Islet precursor cell (in vitro differentiated cells): ENCODE measurements at places on chromosomes 12 and 14.

DNA sequence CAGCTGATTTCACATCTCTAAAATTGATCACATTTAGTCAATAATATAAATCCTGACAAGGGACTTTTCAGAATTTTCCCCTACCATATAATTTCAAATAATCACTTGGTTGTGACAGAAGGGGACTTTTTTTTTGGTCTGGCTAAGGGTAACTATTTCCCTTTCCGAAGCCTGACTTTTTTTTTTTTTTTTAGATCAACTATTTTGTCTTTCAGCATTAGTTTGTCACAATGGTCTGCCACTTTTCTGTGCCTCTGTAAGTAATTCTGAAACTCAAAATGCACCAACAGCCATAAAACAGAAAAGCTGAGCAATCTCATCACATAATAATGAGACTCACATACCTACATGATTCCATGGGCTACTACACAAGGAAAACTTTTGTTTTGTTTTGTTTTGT is 266.4 kb downstream of the SSPN start:
- no peak for DNase-seq

GRCh38 chr14:56284641-56285040 is 166.4 kb downstream of the PELI2 start:
- DNase-seq: no peak

DNA sequence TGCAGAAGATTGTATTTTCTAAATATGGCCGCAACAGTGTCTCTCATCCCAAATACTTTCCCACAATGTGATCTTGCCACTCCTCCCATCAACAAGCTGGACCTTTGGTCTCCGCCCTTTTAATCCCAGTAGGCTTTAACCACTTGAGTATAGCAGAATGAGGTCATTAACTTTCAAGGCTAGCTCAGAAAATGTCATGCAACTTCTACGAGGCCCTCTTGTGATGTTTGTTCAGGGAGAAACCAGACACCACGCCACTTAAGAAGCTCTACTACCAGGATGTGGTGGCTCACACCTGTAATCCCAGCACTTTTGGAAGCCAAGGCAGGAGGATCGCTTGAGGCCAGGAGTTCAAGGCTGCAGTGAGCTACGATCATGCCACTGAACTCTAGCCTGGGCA is 20.1 kb upstream of the OR6J1 start:
- no peak for DNase-seq

DNA sequence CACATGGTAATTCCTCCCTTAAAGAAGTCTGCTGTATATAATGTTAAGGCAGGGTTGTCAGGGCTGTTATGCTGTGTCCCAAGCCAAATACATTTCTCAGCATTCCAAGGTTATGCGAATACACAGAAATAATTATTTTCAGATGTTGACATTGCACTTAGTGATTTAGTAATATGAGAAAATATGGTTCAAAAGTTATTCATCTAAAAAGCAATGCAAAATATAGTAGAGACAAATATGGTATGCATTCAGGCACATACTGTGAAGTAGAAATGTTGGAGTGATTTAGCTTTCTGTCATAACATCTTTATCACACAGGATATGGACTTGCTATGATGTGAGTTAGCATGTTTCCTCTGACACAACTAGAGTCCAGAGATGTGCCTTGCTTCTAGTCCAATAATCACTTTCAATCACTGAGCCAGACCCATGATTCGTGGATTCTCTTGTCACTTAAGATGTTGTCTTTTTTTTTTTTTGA is 70.0 kb downstream of the PDE3A start:
- no peak for DNase-seq

DNA sequence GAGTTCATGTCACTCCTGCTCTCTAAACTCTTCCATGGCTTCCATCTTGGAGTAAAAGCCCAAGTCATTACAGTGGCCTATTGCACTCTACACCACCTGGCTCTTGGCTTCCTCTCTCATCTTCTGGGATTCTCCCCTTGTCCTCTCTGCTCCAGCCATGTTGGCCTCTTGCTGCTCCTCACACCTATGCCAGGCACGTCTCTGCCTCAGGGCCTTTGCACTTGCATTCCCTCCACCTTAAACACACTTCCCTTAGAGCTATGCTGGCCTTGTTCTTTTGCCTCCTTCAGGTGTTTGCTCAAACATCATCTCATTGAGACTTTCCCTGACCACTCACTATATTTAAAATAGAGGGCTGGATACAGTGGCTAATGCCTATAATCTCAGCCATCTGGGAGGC is 23.3 kb upstream of the RPH3A start:
- DNase-seq: peak; percentile 35

- no peak for DNase-seq
Measured at GRCh38 chr14:56474419-56475022, 105.1 kb upstream of the TMEM260 start.

DNA sequence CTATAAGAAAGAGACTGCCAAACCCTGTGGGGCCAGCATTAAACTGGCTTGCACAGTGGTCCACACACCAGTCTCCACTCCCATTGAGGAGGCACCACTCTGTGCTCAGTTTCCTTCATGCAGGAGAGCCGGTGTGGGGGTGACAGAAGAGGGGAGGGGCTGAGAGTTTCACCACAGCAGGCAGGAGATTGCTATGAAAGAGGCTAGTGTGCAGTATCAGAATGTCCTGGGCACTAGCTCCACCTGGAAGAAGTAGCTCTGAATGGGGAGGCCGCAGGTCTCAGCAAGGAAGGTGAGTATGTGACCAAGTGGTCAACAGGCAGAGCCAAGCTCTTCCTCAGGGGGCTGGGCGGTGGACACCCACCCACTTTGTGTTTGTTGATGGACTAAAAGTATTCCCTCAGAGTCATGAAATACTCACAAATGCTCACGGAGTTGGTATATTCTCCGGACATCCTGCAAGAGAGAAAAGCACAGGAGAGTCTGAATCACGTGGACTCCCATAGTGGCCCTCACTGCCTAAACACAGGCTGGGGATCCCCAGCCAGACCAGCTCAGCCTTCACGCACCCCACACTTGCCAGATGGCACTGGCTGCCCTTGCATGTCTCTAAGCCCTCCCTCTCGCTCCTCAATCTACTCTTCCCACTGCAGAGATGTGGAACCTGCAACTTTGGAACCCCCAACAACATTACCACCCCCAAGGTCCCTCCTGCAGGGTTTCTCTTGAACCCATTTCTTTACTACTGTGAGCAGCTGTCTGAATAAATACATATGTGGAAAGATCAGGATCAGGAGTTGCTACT is 7.8 kb upstream of the KRT72 start:
- DNase-seq: peak; percentile 45

GRCh38 chr12:92439420-92439805 is 263.4 kb upstream of the PLEKHG7 start:
- DNase-seq: no peak

- no peak for DNase-seq
Measured at GRCh38 chr12:26768611-26769603, 64.1 kb downstream of the ITPR2 start.

GRCh38 chr12:21775133-21775820 is 771 bp upstream of the KCNJ8 start:
- no peak for DNase-seq

DNA sequence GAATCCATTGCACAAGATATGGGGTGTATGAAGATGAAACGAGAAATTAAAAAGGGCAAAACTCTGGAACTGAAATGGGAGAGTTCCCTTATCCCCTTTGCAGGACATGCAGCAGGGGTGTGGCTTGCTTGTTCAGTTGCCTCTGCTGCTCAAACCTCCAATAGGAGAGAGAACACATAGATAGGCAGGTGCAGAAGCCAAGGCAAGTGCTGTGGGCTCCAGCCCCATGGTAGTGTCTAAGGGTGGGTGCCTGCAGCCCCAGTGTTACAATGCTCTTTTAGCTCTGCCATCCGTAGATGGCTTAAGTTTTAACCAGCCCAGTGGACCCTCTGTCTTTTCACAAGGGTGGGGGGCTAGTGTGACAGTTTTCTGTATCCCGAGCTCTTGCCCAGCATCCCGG is 69.7 kb downstream of the CMAS start:
- no peak for DNase-seq

DNA sequence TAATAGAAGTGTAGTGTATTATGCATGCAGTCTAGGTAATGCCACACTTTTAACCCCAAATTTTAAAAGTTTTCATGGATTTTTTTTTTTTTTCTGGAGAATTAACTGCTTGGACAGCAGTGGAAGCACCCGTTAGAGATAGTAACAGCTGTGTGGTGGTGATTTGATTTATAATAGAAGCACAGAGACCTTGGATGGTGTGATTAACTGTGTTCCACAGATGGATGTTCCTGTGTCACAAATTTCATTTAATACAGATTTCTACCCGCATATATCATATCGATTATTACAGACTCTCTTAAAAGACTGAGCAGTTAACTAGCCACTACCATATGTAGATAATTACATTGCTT is 47.0 kb downstream of the IFT81 start:
- no peak for DNase-seq

GRCh38 chr14:72716476-72716875 is 177.4 kb downstream of the DPF3 start:
- DNase-seq: no peak

- peak; percentile 98 for DNase-seq
Measured at GRCh38 chr12:49088150-49088931, 6.3 kb downstream of the DHH start.

GRCh38 chr14:71721791-71722190 is 210.4 kb upstream of the RGS6 start:
- no peak for DNase-seq

DNA sequence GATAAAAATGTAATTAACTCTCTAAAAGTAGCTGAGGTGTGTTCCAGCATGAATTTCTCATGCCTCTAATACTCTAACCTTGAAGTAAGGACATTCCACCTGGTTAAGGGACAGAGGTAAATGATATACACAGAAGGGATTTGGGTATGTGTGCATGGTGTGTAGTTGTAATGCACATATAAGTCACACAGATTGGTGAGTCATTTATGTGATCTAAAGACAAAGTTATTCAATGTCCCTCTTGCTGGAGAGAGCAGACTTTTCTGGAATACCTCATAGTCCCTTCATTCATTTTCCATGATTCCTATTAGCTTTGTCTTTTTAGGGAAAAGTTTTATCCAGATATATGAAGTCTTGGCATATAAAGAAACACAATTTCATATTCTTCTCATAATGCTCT is 234.9 kb downstream of the SNAPC1 start:
- DNase-seq: no peak

- no peak for DNase-seq
Measured at GRCh38 chr12:14188744-14189143, 176.7 kb upstream of the ATF7IP start.

- no peak for DNase-seq
Measured at GRCh38 chr14:34966413-34966812, 16.4 kb upstream of the SRP54 start.

GRCh38 chr14:61041704-61042103 is 60.7 kb downstream of the SLC38A6 start:
- DNase-seq: no peak

DNA sequence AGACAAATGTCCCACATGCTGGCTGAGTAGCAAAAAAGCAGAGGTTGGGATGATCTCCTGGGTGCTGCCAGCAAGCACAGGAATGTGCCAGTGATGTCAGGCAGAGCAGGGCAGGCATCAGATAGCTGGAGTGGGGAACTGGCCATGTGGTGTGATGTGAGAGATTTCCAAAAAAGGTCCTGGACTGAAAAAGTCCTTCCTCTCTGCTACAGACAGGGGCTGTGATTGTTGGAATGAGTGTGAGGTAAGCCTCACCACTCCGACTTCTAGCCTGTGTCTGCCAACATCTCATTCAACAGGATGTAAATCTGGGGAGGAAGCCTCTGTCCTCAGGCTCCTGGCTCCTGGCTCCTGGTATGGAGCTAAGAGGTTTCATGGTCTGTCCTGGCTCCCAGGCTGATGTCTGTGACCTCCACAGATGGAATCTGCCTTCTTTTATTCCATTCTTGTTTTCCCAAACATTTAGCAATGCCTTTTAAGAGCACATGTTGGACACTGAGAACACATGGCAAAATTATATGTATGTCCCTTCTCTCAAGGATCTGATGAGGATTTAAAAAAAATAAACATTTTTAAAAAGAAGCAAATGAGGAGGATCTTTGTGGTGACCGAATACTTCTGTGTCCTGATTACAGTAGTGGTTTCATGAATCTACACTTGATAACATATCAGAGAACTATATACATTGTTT is 50.1 kb upstream of the STK38L start:
- DNase-seq: peak; percentile 97

- no peak for DNase-seq
Measured at GRCh38 chr12:79255288-79255687, 390.7 kb downstream of the SYT1 start.

DNA sequence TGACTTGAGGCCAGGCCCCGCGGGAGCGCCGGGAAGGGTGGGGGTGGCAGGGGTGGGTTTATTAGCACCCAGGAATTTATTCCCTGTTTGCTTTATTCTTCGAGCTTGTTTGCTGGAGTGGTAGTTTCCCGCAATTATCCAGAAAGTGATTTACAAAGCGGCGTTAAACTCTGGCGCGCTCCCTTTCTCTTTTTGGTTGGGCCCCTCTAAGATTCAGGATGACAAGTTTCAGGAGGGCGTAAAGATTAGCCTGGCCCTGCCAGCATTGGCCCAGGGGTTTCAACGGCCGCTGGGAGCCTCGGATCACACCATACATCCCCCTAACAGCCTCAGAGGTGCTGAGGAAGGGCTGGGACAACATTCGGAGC is 444 bp upstream of the NKX2-8 start:
- DNase-seq: no peak

GRCh38 chr12:82912406-82912805 is 225.7 kb downstream of the TMTC2 start:
- DNase-seq: no peak

- no peak for DNase-seq
Measured at GRCh38 chr12:116087962-116088361, 189.5 kb downstream of the MED13L start.

- peak; percentile 98 for DNase-seq
Measured at GRCh38 chr12:52213564-52214420, 19.3 kb upstream of the KRT7 start.

DNA sequence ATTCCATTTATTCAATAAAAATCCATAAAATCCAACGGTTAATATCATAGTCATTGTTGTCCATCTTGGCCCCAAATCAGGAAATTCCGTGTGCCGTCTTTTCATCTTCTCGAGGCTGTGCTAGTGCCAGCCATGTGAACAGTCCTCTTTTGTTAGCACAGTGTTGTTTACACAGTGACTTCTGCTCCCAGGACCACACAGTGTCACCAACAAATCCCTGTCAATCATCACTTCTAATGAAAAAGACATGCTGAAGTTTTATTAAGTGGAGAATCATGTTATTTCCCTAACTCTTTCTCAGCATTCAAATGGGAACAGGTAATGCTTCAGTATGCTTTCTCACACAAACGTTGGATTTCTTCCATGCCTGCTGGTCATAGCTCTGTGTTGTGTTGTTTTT is 1.9 kb upstream of the SLCO1A2 start:
- DNase-seq: no peak

GRCh38 chr12:79624378-79624777 is 66.4 kb downstream of the PAWR start:
- DNase-seq: no peak

GRCh38 chr14:75811872-75812499 is 150.9 kb downstream of the TTLL5 start:
- no peak for DNase-seq

GRCh38 chr14:29475641-29476040 is 452.0 kb downstream of the PRKD1 start:
- DNase-seq: no peak

- DNase-seq: no peak
Measured at GRCh38 chr14:24465368-24465767, 22.8 kb upstream of the SDR39U1 start.

GRCh38 chr14:105647784-105648608 is 121.6 kb downstream of the TMEM121 start:
- no peak for DNase-seq

GRCh38 chr12:97542666-97543280 is 80.2 kb downstream of the RMST start:
- no peak for DNase-seq
